Hepatocyte (in vitro differentiated cells): ENCODE measurements at places on chromosomes 4 and X.
A peak's percentile ranks its signal among the peaks of the same experiment; 100 is the strongest.

DNA sequence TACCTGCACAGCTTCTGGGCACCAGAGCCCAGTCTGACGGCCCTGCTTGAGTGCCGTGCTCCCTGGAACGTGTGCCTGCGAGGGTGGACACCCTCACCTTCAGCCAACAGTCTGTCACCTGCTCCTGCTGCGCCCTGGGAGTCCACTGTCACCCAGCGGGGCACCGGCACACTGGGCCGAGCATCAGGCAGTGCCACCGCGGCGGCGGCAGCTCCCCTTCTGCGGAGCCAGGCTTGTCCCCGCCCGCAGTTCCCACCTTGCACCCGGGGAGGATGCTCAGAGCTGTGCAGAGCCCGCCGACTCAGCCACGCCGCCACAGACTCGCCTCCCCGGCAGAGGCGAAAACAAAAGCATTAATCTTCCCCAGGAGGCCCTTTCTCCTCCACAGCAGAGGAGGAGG is 86.8 kb downstream of the ABLIM2 start:
- DNase-seq: no peak

GRCh38 chr4:53688186-53688790 is 97.0 kb upstream of the LNX1 start:
- peak; percentile 55 for DNase-seq

DNA sequence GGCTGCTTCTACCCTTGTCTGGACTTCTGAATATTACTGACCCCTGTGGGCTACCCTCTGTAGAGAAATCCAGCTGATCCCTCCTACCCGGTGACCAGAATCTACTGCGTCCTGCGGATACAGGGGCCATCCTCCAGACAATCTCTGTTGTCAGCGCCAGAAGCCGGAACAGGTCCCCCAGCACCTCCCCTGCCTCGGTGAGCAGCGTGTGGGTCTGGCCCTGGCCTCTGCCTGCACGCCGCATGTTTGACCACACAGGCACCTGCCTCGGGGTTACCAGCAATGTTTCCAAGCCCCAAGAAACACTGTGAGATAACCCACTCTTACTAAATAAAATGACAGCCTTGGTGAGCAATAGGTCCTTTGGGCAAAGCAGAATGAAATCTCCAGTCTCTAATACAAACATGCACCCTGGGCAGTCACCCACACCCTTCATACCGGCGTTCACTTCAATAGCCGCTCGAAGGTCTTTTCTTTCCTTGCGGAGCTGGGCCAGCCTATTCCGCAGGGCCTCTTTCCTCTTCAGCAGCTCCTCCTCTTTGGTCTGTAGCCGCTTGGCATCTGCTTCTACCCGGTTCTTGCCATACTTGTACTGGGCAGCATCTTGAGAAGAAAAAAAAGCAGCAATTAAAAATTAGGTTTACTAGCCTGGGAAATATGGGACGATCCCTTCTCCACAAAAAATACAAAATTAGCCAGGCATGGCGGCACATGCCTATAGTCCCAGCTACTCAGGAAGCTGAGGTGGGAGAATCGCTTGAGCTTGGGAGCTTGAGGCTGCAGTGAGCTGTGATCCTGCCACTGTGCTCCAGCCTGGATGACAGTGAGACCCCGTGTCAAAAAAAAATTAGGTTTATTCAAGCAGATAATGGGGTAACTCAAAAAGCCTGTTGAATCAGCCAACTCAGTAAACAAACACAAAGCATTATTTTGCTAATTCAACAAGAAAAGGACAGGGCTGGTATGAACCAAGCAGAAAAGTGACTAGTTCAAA is 165.1 kb downstream of the AFAP1 start:
- no peak for DNase-seq

DNA sequence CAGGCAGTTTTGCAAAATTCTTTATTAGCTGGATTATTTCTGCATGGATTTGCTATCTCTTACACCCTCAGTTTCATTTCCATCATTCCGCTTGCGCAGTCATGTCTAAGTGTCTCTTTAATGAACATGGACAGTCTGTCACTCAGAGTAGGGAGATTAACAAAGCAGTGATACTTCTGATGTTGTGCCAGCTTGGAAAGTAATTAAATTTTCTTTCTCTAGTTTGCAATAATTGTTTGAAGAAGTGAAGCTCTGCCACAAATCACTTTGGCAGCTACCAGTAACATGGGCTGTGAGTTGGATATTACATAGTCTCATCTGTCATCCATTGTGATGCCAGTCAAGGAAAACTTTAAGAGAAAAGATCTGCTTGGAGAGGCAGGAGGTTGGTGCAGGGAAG is 324.8 kb upstream of the NWD2 start:
- no peak for DNase-seq

DNA sequence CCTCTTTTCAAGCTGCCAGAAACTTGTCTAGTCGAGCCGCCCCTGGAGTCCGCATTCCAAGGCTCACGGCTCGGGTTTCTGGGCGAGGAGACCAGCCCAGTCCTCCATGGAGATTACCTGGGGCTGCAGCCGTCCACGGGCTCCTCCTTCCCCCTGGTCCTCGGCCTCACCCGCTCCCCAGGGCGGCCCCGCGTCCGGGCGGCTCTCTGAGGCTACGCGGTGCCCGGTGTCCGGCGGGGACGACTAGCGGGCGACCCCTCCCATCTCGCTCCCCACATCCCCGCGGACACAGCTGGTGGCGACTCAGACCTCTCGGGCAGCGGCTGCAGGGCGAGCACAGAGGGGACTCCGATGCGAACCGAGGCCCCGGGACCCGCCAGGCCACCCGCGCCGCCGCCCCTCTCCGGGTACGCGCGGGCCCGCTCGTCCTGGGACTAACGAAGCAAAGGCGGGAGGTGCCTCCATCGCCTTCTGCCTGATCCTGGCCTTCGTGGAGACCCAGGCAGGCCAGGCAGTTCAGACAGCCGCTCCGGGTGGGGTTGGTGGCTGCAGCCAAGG is 159.4 kb downstream of the TRAM1L1 start:
- peak; percentile 56 for DNase-seq

GRCh38 chrX:115898382-115899001 is 272.1 kb upstream of the AGTR2 start:
- no peak for DNase-seq

GRCh38 chrX:95145848-95146490 is 1472.0 kb downstream of the FAM133A start:
- DNase-seq: no peak

DNA sequence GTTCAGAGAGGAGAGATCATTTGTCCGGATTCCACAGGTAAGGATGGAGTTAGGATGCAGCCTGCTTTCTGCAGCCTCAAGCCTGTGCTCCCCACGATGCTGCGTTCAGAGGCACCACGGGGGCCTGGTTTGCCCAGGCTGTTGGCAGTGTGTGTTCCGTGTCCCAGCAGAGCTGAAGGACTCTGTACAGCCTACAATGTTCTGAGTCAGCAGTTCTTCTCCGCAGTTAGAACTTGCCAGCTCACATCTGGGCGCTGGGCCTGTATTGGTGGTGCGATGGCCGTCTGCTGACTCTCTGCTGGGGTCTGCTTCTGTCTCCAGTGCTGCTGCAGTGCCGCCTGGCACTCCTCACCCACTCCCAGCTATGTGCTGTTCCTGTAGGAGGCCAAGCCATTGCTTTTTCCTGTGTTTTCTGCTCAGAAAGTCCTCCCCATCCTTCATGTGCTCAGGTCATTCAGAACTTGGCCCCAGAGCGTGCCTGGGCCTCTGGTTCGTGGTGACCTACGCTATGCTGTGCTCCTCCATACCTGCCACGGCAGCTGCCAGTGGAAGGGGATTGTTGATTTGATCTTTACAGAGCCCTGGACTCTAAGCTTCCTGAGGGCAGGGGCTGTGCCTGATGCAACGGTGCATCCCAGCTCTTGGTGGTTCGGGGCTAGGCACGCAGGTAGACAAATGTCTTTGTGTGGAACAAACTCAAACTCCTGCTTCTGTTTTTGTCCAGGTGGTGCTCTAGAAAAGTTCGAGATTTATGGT is 42.6 kb upstream of the TADA2B start:
- no peak for DNase-seq

GRCh38 chrX:12002876-12003275 is 135.4 kb upstream of the FRMPD4 start:
- no peak for DNase-seq

DNA sequence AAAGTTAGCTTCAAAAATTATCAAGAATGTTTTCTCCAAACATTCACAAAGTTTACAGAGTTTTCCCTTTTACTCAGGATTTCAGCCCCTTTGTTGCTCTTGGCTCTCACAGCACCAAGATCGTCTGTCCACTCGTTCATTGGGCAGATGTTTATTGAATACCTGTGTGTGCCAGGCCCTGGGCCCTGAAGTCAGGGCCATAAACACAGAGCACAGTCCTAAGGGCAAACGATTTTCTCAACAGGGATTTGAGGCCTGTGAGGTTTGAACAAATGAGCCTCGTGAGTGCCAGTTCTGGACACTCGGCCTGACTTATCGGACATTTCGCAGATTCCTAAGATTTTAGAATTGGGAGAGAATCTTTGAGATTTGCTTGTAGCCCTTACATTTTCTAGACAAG is 142.1 kb downstream of the TBL1X start:
- no peak for DNase-seq

- peak; percentile 93 for DNase-seq
These were observed 25.8 kb upstream of the CHRNA9 start for GRCh38 chr4:40309250-40309774.

DNA sequence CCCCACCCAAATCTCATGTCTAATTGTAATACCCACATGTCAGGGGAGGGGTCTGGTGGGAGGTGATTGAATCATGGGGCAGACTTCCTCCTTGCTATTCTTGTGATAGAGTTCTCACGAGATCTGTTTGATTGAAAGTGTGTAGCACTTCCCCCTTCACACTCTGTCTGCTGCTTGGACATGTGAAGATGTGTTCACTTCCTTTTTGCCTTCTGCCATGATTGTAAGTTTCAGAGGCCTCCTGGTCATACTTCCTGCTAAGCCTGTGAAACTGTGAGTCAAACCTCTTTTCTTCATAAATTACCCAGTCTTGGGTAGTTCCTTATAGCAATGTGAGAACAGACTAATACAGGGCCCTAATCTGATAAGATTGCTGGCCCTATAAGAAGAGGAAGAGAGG is 1514.8 kb downstream of the RPA4 start:
- DNase-seq: no peak

DNA sequence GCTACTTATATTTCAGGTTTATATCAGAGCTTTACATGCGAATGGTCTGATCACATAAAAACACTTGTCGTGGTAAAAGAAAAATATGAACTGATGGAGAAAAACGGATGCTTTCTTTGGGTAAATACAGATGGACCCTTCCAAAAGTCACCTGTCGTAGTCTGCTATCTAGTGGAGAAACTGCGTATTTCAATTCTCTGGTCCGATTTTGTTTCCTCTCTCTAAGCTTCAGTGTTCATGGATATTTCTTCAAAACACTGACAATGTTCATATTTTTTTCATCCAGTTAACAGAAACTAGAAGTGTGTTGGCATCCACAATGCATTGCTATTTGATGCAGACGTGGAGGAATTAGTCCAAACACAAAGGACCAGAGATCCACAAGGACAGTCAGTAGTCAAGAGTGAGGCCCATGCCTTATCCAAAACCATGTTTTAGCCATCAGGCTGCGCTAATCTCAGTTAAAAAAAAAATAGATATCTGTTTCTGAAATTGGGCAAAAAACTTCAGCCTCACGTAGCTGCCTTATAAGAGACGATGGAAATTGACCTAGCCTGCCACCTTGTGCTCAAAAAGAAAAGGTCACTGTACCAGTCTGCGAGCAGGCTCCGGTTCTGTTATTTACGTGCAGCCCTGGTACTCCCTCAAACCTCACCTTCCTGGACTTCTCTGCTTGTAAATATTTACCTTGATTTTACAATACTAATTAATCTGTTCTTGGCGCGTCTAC is 16.0 kb downstream of the MEPE start:
- peak; percentile 79 for DNase-seq

- peak; percentile 32 for DNase-seq
These were observed 13.4 kb upstream of the MEPE start for GRCh38 chr4:87819281-87819919.

- peak; percentile 53 for DNase-seq
These were observed 6.7 kb upstream of the HSD17B10 start for GRCh38 chrX:53440621-53441517.

DNA sequence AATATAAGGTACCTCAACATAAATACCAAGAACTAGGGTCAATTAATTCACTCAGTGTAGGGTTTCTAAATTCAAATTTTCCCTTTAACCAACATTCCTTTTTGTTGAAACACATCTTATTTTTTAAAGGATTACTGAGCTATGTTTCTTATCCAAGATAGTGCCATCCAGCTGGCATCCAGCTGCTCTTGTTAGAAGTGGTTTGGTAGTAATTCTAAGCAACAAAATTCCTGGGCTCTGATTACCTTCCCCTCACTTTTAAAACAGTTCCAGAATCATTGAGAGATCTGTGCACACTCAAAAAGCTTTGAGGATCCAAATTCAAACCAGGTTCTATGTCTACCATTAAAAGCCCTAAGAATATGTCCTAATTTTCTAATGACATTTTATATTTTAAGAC is 583.7 kb downstream of the TRIML1 start:
- DNase-seq: no peak

GRCh38 chr4:80540785-80541469 is 205.4 kb downstream of the CFAP299 start:
- no peak for DNase-seq

- DNase-seq: peak; percentile 57
These were observed 721 bp upstream of the MAOA start for GRCh38 chrX:43655151-43656004.

GRCh38 chrX:63657821-63658220 is 127.2 kb downstream of the ARHGEF9 start:
- DNase-seq: no peak

GRCh38 chr4:164824581-164824980 is 52.4 kb upstream of the APELA start:
- DNase-seq: no peak

- DNase-seq: no peak
These were observed 85.1 kb upstream of the SHOX start for GRCh38 chrX:545452-545885.

DNA sequence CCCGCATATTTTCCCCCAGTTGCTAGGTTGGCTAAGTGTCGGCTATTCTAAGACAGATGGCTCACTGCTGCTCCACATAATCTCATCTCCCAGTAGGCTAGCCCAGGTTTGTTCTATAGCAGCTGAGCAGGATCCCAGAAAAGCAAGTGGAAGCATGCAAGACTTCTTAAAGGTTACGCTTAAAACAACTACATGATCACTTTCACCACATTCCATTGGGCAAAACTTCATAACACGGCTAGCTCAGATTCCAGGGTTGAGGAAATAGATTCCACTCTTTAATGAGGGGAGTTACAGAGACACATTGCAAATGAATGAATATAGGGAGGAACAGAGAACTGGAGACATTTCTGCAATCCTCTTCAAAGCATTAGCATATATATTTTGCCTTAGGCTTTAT is 12.9 kb upstream of the RAB33B start:
- no peak for DNase-seq

DNA sequence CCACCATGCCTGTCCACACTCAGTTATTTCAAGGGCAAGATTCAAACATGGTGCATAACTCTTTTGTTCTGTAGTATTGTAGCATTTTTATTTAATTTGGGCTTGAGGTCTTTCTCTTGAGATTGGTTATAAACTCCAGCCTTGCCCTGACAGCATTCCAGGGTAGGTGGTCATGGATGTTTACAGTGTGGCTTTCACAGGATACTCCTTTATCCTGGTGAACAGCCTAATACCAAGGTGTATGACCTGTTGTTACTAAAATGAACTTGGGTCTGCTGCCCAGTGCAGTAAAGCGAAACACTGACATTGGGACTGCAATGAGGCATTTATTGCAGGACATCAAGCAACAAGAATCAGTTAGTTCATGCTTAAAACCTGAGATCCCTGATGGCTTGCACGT is 434.8 kb downstream of the ANKRD50 start:
- DNase-seq: no peak
